ENCODE measurements at places on chromosomes 1 and 21. TPM values are rescaled to one million over a fixed set of nuclear protein-coding genes. Genes with fewer than 3 reads are reported as not detected.

The KCNT2 gene
- 12.6 TPM for total RNA-seq

The DDR2 gene
- total RNA-seq: 143 TPM

The SLC22A15 gene
- 0.78 TPM for total RNA-seq

The HPCAL4 gene
- 3.1 TPM for total RNA-seq

DNA sequence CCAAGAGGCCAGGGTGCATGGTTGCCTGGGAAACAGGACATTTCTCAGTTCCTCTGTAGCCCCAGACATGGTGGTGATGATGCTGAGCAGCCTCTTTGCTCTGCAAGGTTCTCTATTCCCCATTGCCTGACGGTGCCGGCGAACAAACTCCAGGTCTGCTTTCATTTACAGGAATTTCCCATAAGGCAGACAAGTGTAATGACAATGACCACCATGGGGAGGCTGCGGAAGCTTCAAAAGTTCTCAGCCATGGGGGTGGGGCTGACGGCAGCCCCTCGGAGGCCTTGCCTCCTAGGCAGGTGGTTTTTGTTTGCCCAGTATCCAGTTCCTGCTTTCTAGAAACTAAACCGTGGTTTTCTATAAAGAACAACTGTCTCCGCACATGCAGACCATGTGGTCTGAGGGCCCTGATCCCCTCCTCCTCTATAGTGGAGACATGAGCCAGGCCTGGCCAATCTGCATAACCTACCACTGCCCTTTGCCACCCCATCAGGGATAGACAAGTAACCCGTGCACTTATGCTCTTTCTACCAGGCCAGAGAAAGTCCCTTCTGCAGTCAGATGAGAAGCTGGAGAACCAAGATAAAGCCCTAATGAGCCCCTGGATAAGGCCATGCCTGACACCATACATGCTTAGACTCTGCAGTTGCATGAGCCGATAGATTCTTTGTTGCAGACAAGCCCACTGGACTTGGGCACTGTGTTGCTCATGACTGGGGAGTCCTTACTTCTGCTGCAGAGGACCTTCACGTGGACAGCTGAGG, 54.1 kb downstream of the LDLRAD2 start:
- DNase-seq: no peak

GRCh38 chr1:180382326-180383115, 119.9 kb downstream of the ACBD6 start:
- DNase-seq: no peak

Measured in ovary (tissue), 10 donors.